ENCODE measurements at places on chromosomes 6 and 20.

- DNase-seq, result no peak
Observed at GRCh38 chr6:68226460-68226859, 408.6 kb upstream of the ADGRB3 start.

DNA sequence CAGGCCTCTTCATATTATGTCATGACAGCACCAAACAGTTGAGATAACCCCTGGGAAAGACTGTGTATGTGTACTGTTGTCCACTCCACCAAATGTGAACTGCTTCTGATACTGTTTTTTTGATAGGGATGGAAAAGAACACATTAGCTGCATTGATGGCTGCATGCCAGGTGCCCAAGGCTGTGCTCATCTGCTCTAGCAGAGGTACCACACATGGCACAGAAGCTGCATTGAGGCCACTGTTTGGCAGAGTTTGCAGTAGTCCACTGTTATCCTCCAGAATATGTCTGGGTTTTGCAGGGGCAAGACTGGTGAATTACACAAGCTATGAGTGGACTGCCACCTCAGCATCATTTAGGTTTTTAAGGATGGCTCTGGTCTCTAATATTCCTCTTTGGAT, 28.2 kb upstream of the ELMO2 start:
- no peak for DNase-seq

DNA sequence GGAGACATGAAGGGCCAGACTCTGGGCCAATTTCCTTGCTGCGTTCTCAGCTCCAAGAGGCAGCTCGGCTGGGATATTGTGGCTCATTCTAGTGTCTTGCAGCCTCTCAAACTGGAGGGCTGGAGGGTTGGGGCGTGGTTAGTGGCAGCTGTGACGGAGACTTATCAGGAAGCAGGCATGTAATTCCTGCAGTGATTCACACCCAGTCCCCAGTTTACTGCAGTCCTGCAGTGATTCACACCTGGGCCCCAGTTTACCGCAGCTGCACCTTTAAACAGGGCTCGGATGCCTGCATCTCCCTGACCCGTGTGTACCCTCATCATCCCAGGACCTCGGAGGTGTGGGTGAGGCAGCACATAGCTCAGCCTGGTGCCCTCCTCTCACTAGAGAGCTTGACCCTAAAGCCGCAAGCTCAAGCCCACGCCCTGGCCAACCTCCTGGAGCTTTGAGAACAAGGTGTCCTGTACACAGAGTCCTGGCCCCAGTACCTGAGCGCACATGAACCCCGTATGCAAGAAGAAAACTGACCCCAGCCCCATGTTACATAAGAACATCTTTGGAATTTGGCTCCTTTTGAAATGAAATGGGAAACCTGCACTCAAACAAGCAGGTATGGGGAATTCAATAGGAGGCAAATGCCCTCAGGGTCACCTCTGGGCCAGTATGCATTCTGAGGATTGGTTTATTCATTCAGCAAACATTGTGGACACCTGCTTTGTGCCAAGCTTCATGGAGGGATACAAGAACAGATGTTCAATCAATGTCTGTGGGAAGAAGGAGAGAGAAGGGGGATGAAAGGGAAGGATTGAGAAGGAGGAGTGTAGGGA, 55.3 kb upstream of the FAM83D start:
- DNase-seq, result no peak

GRCh38 chr6:139988685-139989084, 614.2 kb upstream of the CITED2 start:
- DNase-seq, result no peak

DNA sequence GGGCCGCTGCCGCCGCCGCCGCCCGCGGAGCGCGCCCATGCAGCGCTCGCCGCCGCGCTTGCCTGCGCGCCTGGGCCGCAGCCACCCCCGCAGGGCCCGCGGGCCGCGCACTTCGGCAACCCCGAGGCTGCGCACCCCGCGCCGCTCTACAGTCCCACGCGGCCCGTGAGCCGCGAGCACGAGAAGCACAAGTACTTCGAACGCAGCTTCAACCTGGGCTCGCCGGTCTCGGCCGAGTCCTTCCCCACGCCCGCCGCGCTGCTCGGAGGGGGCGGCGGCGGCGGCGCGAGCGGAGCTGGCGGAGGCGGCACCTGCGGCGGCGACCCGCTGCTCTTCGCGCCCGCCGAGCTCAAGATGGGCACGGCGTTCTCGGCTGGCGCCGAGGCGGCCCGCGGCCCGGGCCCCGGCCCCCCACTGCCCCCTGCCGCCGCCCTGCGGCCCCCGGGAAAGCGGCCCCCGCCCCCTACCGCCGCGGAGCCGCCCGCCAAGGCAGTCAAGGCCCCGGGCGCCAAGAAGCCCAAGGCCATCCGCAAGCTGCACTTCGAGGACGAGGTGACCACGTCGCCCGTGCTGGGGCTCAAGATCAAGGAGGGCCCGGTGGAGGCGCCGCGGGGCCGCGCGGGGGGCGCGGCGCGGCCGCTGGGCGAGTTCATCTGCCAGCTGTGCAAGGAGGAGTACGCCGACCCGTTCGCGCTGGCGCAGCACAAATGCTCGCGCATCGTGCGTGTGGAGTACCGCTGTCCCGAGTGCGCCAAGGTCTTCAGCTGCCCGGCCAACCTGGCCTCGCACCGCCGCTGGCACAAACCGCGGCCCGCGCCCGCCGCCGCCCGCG, 730 bp downstream of the INSM1 start:
- no peak for DNase-seq

GRCh38 chr6:1551249-1551648, 58.5 kb upstream of the FOXC1 start:
- DNase-seq, result no peak

DNA sequence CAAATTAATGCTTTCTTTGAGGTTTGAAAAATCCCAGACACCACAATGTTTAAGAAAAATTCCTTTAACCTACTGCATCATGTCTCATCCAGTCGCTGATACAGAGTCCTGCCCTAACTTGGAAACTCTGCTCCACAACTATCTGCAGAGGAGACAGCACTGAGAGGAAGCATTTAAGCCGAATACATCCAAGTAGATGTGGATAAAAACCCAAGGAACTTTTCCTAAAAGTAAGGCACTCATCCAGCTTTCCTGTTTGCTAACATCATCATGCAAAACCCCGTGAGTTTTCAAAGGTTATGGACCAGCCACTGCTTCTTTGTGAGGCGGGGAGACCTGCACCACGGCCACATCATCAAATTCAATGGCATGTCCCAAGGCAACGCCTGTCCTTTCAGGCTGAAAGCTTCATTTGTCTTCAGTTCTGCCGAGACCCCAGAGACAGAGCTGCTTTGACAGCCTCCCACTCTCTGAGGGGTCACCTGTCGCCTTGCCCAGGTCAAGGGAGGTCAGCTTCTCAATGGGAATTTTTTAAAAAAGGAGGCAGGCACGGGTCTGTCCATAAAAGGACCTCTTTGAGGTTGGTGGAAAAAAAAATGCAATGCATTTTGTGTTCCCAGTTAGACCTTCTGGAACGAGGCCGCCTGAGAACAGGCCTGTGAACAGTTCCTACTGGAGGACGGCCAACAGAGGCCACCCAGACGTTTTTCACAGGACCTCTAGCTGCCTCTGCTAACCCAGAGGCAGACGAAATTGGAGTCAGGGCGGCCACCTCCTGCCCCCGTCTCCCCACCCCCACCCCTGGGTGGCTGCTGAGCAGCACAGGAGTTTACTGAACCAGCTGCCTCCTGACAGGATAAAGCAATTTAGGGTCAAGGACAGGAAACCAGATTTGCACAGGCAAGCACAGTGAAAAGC, 142.5 kb upstream of the HDDC2 start:
- no peak for DNase-seq

DNA sequence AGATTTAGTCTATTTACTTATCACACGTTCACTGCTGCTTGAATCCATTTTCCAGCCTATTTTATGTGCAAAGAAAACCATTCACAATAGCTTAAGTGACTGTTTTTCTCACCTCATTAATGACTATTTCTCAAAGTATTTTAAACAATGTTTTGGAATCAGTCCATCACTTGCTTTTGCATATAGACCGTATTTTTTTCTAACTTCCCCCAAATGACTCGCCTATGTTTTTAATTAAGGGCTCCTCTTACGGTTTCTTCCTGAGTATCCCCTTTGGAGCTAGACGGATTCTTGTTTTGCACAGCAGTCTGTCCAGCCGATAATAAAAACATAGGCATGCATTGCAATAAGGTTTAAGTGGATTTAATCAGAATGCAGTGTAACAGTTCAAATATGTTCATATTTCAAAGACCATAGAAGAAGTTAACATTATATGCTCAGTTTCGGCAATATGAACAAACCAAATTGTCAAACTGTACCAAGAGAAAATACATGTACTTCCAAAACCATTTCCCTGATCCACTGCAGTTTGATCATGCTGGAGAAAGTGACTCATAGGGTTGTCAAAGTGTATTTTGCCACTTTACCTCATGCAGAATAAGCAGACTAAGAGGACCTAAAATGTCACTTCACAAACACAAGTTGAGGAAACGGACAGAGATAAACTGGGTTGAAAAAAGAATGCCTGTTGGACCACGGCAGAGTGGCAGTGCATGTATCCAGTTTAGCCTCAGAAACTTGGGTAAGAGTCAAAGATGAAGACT, 66.4 kb downstream of the HMGN3 start:
- DNase-seq, result no peak

DNA sequence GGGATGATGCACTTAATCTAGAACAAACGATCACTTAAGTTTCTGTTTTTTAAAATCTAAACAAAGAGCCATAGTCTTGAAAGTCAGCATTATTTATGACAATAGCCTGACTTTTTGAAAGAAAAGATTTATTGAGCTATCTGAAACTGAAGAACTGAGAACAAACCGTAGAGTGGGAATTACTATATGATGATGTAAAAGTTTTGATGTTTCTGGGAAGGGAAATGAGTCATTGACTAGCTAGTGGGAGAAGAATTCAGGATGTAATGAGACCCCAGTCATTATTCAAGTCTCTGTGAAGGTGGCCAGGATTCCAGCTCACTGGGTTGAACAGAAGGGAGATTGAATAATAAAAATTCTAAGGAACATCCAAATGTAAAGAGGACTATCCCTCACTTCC, 83.4 kb upstream of the FABP7 start:
- no peak for DNase-seq
